ENCODE measurements at places on chromosomes 5 and 9.

DNA sequence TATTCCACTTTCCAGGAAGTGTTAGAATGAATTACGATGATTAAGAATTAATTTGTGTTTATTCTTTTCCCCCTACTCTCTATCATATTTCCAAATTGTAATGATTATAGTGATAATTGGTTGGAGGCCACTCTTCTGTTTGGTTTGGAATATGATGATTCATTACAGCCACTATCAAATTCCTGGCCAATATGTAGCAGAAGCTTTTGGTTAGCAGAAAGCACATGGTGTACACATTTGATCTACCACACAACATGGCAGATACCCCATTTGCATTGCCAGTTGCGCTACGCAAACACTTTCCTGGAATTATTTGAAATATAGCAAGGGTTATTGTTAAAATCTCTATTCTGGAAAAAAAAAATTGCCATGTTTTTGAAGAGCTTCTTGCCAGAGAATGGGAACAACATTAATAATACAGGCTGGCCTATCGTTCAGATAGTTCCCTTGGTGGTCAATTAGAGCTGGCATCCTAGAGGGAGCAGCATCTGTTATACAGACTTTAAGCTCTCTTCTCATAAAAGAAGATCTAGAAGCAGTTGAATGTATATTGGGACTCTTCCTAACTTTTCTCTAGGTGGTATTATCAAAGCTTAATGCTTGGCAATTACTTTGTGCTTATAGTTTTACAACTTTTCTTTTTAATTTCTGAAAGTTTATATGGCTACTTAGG is 455.0 kb upstream of the ACTBL2 start:
- no peak for DNase-seq

GRCh38 chr9:97983589-97984187 is 547 bp downstream of the ANP32B start:
- DNase-seq: no peak

GRCh38 chr5:109619606-109620005 is 70.1 kb upstream of the MAN2A1 start:
- DNase-seq: no peak

DNA sequence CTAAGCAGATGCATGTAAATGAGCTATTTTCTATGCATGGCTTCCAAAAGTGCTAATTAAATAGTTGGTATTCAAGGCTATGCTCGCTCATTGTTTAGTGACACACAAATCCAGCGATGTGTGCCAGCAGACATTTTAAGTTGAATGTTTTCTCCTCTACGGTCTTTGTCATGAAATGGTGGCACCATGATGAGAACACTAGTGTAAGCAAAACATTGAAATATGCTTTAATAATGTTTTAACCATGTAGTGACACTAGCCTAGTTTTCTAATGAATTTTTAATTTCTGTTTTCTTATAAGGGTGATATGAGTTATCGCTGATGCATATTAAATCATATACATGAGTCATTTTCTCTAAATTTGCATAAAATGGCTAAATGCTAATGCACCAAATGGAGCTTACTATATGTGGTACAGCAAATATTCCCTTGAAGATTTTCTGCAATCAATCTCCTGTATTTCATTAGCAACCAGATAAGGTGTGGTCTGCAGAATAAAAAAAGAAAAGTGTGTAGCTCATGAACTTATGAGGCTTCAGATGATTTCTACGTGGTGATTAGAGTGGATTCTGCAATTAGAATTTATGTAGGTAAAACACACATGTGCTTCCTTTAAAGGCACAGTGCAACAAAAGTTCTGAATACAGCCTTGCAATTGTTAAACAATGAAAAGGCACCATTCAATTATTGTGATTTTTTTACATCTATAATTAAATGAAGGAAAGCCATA is 226.6 kb downstream of the MEF2C start:
- DNase-seq: no peak

DNA sequence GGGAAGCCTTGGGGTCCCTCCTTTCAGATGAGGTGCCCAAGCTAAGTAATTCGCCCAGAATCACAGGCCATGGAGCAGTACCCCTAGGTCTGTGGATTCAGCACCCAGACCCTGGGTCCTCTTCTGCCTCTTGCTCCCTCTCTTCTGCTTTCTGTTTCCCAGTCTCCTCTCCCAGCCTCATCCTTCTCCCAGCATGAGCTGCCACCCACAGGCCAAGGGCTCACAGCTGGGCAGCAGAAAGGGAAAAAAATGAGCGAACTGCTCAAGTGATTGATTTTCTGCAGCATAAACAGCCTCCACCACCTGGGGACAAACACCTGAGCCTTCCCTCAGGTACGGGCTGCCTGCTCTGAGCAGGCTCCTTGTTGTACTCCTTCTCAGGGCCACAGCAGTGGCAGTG is 113.9 kb upstream of the SAP30L start:
- DNase-seq: no peak

GRCh38 chr9:116074658-116075057 is 78.9 kb upstream of the PAPPA start:
- no peak for DNase-seq

DNA sequence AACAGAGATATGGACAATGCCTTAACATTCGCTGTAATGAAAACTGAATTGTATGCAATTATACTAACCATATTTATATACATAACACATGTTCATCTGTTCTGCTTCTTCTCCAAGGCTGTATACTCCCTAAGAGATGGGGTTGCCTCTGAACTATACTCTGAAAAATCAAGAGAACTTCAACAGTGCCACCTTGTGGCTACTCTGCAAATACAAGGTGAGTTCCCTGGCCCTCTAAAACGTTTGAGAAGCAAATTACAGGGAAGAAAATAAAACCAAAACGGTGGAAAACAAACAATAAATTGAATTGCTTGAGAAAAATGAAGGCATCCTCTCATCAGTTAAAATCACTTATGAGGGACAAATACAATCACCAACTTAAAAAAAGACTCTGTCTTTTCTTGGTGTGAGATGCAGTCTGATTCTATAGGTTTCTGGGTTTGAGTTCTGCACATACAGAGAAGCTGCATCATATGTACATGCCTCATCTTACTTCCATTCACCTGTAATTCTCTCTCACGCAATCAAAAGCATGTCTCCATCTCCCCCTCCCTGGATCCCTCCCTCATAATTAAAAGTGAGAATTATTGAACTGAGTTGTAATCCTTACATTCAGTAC is 98.6 kb downstream of the FBXW11 start:
- peak; percentile 28 for DNase-seq

DNA sequence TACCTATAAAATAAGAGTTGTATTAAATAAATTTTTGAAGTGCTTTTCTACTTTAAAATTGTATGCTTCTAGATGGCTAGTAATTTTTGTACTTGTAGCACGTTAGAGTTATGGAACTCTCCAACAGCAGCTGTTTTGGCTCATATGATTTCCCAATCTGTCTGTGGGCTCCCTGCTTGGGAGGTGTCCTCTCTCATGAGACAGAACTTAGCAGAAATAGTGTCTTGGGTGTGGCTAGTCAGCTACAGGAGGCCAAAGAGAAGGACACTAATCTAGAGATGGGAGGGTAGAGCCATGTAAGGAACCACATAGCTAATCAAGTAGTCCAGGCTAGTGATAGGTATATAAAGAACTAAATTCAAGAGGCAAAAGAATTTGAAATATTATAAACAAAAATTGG is 78.4 kb upstream of the DAB2 start:
- no peak for DNase-seq

- DNase-seq: no peak
Observed at GRCh38 chr5:17497446-17497845, 585 bp upstream of the TAF11L2 start.

DNA sequence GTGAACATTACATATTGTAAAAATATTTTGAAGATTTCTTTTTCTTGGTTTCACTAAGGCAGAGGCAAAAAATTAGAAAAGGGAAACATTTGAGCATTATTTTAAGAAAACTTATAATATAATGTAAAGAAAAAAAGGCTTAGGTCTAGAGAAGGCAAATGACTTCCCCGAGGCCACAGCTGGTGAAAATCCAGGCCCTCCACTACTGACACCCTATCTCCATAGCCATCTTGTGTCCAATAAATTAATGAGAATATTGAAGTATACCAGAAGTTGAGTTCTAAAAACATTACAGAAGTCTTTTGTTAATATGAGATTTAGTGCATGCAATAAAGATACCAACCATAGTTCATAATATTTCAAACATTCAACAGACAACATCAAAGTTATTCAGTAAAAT is 459.9 kb upstream of the RORB start:
- no peak for DNase-seq

- no peak for DNase-seq
Observed at GRCh38 chr9:133763272-133764183, 25.4 kb upstream of the SARDH start.

GRCh38 chr5:32193591-32193990 is 19.5 kb upstream of the GOLPH3 start:
- peak; percentile 90 for DNase-seq

GRCh38 chr5:108813673-108814072 is 66.0 kb downstream of the FER start:
- no peak for DNase-seq

GRCh38 chr5:36723912-36724311 is 117.5 kb downstream of the SLC1A3 start:
- no peak for DNase-seq

DNA sequence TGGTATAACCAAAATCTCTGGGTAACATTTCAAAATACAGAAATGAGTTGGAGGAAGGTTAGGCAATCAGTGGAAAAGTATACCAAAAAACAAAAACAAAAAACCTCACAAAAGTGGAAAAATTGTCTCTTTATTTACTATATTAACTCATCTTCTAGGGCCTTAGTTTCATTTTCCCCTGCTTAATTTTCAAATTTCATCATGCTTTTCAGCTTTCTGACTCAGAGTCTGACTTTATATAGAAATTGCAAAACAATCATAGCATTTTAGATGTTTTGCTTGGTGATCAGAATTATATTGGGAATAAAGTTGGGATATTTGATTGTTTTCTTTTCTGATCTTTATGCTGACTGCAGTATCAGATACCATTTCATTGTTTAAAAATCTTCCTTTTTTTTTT is 257.0 kb upstream of the PRR16 start:
- DNase-seq: no peak

GRCh38 chr9:21801683-21802417 is 586 bp upstream of the MTAP start:
- no peak for DNase-seq

GRCh38 chr5:136166909-136167308 is 26.1 kb downstream of the SMIM32 start:
- DNase-seq: no peak

DNA sequence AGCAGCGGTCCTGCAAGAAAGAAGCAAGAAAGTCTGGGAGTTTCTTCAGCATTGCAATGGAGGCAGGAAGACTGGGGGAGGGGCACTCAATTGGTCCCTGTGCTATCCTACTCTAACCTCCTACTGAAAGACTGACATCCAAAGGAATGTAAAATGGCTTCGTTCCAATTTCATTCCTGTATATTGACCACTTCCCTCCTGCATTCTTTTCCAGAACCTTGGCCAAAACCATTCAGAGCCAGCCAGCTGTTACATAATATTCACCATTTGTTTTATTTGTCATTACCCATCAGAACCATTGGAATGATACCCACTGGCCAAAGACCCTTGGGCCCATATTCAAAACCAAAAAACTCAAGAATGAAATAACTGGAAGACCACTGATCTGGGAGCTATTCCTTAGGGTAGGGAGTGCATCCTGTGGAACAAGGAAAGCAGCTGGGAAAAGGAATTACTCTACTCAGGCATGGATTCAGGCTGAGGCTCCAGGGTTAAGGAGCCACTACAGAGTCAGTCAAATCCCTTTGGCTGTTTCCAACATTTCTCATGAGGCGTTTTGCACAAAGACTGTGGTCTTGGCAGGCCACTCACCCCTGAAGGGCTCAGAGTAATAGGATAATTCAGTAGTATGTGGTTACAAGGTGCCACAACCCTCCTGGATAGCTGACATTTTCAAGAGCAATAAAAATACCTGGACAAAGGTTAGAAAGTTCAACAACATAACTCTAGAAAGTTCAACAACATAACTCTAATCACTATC is 148.7 kb upstream of the SLC1A3 start:
- no peak for DNase-seq

DNA sequence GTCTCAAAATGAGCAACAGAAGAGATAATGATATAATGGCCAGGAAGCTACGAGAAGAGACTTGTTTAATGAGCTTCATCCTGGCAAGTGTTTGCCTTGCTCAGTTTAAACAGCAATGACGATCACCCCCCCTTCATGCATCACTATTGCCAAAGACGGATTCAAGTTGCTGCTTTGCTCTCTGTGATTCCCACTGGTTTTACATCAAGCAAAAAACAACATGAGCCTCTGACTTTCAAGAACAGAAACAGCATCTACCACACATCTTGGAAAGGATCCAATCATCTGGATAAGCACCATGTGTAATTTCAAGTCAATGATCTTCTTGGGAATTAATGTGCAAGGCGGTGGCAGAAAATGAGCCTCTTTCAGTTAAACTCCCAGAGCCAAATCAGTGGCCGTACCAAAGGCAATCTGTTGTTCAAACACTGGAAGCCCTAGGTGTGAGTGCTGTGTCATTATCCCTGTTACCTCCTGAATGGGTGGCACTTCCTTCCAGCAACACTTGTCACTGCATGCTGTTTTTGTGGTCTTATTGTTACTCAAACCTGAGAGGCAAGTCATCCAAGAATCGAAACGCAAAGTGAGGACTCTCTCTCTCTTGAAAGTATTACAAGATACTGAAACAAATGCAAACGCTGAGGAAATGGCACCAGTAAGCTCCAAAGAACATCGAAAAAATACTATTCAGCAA is 72.8 kb downstream of the MED27 start:
- no peak for DNase-seq

GRCh38 chr9:113301548-113301947 is 1.6 kb downstream of the RNF183 start:
- no peak for DNase-seq

- DNase-seq: no peak
Observed at GRCh38 chr9:134034215-134035040, 9.1 kb downstream of the BRD3OS start.

DNA sequence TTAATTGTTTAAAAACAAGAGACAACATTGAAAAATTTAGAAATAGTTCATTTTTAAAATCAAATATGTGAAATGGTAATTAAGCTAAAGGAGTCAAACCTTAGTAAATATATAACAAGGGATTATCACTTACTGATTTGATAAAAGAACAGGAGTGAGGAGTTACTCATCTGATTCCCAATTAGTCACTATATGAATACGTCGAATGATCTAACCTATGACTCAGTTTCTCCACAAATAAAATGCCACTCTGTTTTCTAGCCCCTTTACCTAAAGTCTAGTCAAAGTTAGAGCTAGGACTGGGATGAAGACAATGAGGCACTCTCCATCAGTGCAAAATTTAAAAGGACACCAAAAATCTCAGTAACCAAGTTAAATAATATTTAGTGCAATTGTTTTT is 70.4 kb upstream of the RASEF start:
- DNase-seq: no peak

GRCh38 chr5:57784121-57784520 is 301.5 kb upstream of the ACTBL2 start:
- DNase-seq: no peak

- DNase-seq: no peak
Observed at GRCh38 chr5:115439042-115439441, 105.5 kb downstream of the FEM1C start.

GRCh38 chr5:131224387-131225201 is 39.3 kb upstream of the CDC42SE2 start:
- no peak for DNase-seq
